HT1080 (cell line): ENCODE measurements at places on chromosomes 5 and 9.

- DNase-seq: no peak
Measured at GRCh38 chr5:2047341-2047927, 164.7 kb upstream of the IRX4 start.

DNA sequence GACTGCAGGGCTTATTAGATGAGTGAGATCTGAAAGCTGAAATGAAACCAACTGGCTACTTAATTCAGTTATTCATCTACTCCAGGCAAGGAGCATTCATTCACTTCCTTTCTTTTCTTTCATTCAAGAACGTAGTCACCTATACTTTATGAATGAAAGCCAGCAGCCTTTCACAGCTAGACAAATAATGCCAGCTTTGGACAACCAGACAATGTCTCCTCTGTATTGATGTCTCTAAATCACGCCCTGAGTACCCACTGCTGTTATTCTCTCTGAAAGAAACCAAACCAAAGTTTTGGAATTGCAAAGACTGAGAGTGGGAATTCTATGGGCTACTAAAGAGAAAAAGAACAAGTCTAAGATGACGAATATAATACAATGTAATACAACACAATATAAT, 121.2 kb upstream of the PTPN3 start:
- DNase-seq: no peak

- no peak for DNase-seq
Measured at GRCh38 chr9:128150594-128151308, 1.5 kb downstream of the LCN2 start.

DNA sequence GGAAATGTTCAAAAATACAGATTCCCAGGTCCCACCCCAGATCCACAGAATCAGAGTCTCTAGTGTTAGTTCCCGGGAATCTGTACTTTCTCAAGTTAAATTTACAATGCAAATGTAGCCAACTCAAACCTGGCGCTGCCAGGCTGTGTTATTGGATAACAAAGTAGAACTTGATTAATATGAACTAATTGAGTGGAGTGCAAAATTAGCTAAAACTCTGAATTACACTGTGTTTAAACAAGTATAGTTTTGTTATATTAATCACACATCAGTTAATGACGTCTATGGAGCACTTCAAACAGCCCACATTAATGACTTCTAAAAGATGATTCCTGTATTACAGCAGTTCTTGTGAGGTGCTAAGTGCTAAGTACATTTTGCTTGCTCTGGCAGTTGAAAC, 32.4 kb upstream of the CYFIP2 start:
- no peak for DNase-seq

DNA sequence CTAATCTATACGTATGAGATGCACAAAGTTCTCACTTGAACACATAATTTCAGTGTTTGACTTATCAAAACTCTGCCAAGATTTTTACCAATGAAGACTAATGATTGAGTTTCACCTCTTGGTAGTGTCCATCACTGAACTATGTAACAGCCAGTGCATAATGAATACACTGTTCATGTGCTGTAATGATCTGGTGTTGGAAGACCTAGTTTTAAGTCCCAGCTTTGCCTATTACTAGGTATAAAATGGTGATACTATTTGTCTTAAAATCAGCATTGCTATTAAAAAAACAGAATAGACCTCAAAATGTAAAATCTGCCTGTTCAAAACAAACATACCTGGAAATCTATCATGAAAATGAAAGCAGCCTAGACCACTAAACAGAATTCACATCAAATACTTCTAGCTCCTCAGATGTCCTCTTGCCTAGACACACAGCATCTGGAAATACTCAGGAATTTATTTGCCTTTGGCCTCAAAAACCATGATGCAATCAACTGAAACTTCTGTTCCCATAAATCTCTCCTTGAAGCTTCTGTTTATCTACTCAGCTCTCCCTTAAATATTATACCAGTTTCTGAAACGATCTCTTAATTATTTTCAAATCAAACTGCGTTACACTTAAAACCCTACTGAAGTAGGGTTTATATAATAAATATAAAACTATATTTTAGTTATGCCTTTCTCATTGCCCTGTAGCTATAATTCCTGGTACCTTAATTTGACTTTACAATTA, 38.1 kb downstream of the MRPS27 start:
- no peak for DNase-seq

GRCh38 chr9:34628656-34629490, at the start of gene ARID3C:
Gene ARID3C (minus strand): TSS chr9:34629066. CDS start chr9:34628014, 1,052 bp downstream.
- no peak for DNase-seq

GRCh38 chr5:111254613-111255012, 30.4 kb downstream of the CAMK4 start:
- peak; percentile 9 for DNase-seq

DNA sequence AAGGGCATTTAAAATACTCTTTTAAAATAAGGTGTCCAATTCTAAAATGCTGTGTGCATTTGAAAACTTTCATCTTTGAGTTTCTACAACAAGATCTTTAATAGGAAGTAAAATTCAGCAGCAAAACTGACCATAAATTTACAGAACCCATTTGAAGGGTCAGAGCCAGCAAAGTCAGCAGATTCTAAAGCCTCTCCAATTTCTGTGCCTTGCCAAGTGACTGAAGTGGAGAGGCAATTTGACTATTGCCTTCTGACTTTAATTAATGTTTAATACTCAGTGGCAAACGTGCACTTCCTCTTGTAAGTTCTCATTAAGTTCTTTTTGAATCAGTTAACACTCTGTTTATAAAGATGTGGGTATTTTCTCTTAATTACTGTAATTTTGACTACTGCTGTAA, 155.2 kb downstream of the BAAT start:
- no peak for DNase-seq

- no peak for DNase-seq
Measured at GRCh38 chr9:93261735-93262523, 78.0 kb downstream of the WNK2 start.
